ENCODE measurements at places on chromosomes 16 and 17.

GRCh38 chr17:6756425-6757031 is 682 bp downstream of the XAF1 start:
- DNase-seq, result no peak

GRCh38 chr17:9521062-9521461 is 54.6 kb downstream of the STX8 start:
- no peak for DNase-seq

- no peak for DNase-seq
Observed at GRCh38 chr17:51347851-51348584, 87.7 kb downstream of the UTP18 start.

DNA sequence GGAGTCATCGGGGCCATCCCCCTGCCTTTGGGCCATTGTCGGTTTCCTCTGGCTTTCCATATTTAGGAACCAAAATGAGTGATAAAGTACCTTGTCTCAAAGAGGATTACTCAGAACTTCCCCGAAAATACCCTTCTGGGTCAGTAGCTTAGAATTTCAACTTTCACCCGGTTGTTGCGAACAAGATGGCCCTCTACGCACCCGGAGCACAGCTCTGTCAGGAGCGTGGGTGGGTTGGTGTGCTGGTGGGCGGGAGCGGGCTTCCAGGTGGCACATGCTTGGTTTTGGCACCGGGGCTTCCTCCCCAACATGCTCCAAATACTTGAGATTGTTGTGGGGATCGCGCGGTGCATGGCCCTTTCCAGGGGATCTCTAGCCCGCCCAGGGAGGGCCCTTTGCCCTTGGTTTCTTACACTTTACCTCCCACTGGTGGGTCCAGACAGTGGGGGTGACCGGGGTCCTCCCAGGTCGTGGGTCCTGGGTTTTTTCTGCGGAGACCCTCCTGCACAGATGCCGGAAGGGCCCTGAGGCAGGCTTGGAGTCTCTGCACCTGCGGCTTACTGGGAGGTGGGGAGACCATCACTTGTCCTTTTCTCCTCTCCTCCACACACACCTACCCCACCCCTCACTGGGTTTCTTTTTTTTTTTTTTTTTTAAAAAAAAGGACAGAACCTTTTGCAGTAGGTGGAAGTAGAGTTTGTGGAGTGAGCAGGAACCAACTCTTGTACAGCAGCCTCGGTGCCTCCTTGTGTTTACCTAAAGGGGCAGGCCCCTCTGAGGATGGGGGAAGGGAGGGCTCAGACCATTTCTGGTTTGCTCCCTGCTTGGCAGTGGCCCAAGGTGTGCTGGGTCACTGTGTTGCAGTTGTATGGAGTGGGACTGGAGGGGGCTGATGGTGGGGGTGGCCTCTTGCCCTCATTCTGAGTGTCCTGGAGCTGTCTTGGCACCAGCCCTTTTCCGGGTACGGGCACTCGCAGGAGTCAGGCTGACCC is 142.1 kb downstream of the SEC14L1 start:
- DNase-seq, result no peak

DNA sequence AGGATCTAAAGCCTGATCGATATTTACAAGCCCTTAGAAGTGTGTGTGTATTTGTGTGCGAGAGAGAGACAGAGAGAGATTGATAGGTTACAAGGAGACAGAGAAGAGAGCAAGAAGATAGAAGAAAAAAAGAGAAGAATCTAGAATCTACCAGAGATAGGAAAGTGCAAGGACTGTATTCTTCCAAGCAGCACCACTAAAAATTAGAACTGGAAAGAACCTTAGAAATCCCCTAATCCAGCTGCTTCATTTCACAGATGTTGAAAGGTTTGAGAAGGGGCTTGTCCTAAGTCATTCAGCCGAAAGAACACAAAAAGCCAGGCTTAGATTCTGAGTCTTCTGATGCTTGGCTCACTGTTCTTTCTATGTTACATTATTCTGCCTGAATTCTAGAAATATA is 92.2 kb downstream of the HS3ST3A1 start:
- DNase-seq, result no peak
